ENCODE measurements at places on chromosomes 5 and 9.

DNA sequence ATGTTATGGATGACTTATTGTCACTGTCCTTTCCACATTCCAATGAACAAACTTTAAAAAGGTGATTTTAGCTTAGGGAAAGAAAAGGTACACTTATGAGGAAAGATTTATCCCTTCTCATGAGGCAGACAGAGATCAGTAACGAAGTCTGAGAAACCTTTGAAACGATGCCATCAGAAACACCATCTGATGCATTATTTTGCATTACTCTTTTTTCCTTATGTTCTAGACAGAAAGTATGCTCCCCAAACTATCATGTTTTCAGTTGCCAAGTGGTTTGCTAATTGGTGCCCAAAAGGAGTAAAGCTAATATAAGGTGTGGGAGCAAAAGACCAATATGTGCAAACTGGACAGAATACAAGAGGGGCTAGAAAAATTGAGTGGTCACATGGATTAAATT is 397.7 kb upstream of the RIOK2 start:
- no peak for DNase-seq

- DNase-seq = no peak
These were observed 17.6 kb upstream of the HAVCR1 start for GRCh38 chr5:157076558-157076957.

- DNase-seq = no peak
These were observed 9.0 kb downstream of the MYMK start for GRCh38 chr9:133515615-133516255.

GRCh38 chr5:9455826-9456434 is 89.9 kb downstream of the SEMA5A start:
- DNase-seq = no peak

DNA sequence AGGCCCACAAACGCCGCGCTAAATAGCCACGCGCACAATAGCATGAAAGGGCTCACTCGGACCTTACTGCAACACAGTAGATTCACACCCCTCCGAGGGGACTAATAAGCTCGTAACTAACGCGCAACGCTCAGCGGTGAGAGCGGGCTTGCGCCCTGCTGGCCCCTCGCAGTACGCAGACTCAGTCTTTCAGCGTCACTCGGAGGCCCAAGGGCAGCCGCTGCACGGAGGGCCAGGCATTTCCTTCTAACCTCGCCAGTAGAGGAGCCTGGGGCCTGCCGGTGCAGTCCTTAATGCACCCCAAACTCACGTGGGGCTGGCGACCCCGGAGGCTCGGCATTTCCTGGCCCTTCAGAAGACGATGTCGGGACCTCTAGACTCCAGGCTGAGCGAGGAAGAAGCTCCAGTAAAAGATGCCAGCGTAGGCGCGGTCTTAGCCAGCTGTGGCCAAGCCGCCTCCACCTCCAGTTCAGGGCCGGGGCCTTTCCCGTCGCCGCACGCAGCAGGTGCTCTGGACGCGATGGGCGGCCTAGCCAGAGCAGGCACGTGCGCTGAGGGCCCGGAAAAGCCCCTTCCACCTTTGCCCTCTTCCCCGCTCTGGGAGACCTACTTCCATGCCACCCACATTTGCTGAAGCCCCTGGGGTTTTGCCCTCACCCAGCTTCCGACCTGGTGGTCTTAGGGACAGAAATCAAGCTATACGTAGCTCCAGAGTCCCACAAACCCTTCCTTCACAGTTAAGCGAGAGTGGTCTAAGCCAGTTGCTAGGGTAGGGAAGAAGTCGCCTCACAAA is 38.3 kb upstream of the TIFAB start:
- no peak for DNase-seq

GRCh38 chr9:99147177-99147576 is 42.3 kb downstream of the TGFBR1 start:
- no peak for DNase-seq

DNA sequence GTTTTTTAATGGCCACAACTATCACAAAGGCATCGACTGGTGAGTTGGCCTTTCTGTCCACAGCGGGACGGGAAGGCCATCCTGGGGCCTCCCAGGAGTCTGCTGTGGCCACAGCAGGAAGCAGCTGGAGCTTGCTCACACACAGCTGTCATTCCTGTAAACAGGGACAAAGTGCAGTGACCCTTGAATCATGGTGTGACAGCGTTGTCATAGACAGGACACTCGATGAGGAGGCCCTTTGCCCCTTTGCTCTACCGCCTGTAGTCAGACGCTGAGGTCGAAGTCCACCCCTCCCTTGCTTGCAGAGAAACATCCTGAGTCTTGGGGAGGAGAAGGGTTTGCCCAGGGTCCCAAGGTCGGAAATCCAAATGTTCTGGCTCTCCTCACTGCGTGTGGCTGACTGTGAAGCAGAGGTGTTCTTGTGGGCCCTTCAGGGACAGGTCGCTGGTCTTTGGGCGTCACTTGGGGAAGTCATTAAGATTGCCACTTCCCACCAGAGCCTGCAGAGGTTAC is 35.1 kb downstream of the NDST1 start:
- no peak for DNase-seq

- DNase-seq = no peak
These were observed 161.1 kb downstream of the CSNK1G3 start for GRCh38 chr5:123673107-123673506.

- no peak for DNase-seq
These were observed 295.3 kb upstream of the SLC24A2 start for GRCh38 chr9:20084125-20084524.

- DNase-seq = no peak
These were observed 92.1 kb downstream of the DAB2IP start for GRCh38 chr9:121743441-121744001.

GRCh38 chr5:93677359-93677891 is 64.0 kb downstream of the POU5F2 start:
- no peak for DNase-seq

- DNase-seq = no peak
These were observed 104.0 kb upstream of the BNC2 start for GRCh38 chr9:16974436-16974835.

- DNase-seq = no peak
These were observed 394.2 kb downstream of the IRX2 start for GRCh38 chr5:2357309-2357708.

DNA sequence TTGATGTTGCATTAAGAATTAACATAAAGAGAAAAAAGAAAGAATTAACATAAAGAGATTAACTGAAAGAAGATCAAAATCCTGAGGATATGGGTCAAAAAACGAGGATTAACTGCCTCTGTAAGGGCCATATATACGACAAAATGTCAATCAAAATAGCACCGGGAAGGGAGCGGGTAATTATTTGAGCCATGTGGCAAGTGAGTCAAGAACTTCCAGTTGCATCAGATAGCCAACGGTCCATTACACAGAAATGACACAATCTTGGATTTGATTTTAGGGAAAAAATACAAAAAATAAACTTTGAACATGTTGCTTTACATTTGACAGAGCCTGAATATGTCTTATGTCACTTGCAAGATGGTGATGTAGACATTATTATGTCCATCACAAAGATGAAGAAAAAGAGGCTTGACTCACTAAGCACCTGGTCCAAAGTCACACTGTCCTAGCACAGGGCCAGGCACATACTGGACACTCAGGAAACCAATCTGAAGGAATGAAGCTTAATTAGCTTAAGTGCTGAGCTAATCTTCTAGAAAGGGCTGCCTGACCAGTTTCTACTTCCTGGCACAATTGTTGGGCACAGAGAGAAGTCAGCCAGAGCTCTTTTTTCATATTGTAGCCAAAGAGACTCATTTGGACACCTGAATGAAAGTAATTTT is 273.2 kb upstream of the PAPPA start:
- no peak for DNase-seq

DNA sequence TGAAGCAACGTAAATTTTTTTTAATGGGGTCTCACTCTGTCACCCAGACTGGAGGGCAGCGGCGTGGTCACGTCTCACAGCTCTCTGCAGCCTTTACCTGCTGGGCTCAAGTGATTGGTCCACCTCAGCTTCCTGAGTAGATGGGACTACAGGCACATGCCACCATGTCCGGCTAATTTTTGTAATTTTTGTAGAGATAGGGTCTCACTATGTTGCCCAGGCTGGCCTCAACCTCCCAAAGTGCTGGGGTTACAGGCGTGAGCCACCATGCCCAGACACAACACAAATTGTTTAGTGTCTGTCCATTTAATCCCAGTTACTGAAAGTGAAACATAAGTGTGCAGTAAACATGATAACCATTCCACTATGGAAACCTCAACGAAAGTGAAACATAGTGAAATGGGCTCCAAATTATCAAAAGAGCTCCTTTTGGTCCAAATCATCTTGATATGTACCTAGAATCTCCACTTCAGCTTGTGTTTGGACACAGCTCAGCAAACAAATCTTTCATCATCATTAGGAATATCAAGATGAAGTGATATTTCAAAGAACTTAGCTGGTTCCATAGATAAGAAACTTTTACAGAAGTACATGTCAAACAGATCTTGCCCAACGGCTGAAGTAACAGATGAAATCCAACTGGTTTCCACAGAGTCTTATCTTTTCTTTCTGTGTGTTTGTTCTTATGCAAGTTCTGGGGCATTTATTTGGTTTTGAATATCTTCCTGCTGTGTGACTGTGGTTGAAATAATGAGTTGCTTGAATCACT is 41.2 kb upstream of the PLPP1 start:
- DNase-seq = no peak

- DNase-seq = no peak
These were observed 26.7 kb upstream of the ZNF169 start for GRCh38 chr9:94232428-94232827.

DNA sequence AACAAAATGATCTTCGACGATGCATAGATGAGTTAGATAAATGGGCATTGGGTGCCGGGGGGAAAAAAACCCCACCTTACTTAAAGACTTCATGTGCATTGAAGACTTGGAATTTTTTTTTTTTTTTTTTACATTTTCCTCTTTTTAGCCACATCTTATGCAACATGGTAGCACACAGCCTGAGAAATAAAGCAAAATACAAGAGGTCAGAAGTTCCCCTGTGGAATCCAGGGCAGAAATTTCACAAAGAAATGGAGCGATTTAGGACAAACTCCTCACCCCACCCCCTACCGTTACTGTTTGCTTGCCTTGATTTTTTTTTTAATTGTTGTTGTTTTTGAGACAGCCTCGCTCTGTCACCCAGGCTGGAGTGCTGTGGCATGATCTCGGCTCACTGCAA is 153.2 kb downstream of the GOLPH3 start:
- DNase-seq = no peak

DNA sequence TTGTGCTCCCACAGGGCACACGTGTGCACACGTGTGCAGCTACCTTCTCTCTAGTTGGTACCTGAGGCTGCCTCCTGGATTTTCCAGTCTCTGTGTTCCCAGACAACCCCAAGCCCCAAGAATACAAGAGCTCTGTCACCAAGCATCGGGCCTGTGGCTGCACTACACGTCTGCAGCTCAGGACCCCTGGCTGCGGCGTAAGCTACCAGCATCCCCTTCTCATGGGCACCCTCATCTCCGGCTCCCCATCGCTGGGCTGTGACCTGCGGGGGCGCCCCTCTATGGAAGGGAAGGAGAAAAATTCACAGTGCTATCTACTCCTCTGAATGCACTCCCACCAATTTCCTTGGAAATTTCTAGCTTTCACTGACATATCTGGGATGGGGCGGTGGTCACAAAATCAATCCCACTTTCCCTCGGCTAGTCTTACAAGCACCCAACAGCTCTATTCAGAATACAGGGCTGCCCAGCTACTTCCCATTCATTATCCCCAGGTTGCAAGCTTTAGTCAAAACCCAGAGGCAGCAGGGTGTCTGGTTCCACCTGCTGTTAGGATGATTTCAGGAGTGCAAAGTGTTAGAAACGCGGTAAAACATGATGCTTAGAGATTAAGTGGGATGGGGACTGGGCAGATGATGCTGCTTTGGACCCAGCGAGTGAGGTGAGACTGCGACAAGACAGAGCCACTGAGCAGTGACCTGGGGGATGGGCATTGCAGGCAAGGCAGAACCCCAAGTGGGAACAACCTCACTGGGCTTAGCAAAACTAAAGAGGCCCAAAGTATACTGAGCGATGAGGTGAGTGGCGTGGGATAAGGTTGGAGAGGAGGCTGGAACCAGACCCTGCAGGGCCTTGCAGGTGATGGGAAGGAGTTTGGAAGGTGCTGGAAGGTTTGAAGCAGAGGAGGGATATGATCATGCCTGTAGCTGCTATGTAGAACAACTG is 121.7 kb downstream of the KCNIP1 start:
- DNase-seq = no peak

DNA sequence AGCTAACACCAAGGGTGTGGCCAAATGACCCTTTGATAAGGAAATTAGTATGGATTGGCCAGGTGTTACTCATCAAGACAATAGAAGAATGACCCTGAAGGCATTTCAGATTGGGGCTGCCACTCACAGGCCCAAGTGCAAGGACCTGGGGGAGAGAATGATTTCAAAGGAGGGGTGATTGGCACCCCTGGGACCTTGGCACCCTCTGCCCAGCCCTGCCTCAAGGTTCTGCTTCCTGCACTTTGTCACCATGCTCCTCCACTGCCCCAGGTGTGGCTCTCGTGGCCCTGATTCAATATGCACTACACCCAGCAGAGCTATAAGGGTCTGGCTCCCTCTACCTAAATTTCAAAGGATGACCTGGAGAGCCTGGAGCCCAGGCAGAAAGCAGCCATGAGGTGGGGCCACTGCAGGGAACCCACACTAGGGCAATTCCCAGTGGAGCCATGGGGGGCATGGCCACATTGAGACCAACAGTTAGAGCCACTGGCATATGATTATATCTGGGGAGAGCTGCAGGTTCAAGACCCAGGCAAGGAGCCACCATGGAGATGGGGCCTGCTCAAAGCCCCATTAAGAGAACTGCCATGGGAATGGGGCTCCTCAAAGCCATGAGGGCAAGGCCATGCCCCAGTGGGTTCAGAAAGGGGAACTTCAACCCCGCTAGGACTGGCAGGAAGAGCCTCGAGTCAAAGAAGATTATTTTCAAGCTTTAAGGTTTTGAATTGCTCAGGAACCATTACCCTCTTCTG is 93.0 kb downstream of the CEMIP2 start:
- no peak for DNase-seq

DNA sequence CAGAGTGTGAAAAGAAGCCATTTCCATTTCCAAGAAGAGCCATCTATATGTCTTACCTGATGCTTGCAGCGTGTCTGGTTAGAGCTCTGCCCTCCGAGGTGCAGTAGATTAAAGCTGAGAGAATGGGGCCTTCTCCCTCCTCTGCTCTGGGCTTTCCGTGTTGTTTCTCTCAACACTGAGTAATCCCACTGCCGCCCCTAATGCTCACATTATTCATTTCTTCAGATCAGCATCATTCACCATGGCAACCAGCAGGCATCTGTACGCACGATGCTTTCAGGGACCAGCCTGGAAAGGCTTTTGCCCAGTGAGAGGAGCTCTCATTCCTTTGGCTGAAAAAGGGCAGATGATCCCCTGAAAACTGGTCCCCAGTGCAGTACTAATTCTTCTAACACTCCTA is 79.6 kb downstream of the CYFIP2 start:
- DNase-seq = no peak

GRCh38 chr9:84659313-84659712 is 10.2 kb upstream of the NTRK2 start:
- DNase-seq = no peak

- no peak for DNase-seq
These were observed 61.8 kb downstream of the ACER2 start for GRCh38 chr9:19470567-19470966.

GRCh38 chr5:145689235-145689634 is 145.9 kb downstream of the PRELID2 start:
- DNase-seq = no peak
